ENCODE measurements at places on chromosomes 3 and 15.

GRCh38 chr15:81531109-81531592 is 157.1 kb upstream of the TMC3 start:
- peak; percentile 4 for DNase-seq

DNA sequence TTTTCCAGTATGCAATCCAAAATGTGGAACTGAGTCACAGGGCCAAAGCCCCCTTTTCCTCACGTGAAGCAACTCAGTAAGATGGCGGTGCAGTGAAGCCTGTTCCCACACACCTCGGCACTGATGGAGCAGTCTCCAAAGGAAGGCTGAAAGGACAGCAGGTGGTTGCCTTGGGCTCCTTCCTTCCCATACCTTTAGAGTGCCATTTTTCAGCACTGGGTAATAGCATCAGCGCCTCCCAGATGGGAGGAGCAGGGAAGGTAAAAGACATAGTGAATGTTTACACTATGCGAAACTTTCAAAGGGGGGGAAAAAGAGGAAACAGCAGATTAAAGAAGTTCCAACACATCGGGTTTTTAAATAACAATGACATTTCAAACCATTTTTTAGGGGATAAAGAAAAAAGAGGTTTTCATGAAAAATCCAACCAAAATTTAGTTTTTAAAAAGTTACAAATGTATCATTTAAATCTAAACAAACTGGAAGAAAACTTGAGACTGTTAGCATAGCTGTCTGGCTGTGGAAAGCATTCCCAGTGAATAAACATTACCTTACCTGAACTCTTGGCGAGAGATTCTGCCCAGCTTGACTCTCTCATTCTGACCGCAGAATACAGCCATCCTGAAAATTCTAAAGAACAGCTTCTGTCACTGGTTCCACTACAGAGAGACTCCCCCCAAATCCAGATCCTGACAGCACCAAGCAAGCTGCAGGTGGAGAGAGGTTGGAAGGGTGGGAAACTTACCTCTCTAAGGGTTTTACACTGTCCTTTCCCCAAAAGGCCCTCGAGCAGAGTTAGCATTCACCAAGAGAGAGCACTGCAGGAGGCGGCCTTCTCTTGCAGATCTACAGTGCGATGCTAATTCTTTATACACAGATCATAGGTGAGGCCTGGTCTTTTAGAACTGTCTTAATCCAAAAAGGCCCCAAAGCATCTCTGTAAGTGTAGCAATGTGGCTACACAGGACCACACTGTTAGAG is 32.6 kb downstream of the ABCC5 start:
- DNase-seq, result no peak

DNA sequence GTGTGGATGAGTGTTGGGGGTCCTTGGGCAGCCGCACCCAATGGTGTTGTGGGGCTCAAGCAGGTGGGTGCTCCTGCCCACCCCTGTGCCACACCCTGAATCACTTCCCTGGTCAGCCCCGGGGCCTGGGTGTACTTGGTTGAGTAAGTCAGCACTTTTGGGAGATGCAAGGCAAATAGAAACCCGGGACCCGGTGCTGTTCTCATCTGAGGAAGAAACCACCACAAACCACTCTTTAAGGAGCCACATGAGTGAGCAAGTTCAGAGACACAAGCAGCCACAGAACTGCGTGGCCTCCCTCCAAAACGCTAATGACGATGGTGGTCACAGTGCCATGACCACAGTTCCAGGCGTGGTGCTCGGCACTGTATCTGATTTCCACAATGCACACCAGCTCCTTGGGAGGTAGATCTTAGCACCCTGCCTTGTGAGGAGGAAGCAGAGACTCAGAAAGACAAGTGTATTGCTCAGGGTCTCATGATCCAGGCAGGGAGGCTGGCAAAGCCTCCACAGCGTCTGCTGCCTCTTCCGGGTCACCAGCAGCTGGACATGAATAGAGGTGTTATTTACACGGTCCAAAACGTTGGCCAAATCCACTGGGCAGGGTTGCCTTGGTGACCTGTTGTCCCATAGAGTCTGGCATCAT is 118.2 kb upstream of the ALDH1A3 start:
- DNase-seq, result no peak

DNA sequence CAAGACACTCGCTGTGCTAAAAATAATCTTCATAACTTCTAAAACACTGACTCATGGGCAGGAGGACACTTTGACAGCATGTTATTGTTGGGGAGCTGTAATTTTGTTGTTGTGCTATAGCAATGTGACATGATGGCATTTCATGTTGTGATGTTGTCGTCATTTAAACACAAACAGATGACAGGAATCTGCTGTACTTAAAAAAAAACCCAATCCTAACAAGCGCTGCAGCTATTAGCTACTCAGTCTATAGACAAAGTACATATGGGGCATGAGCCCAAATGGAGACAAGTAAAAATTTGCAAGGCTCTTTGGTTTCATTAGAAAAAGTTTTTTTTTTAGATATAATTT is 828 bp upstream of the ATOSA start:
- DNase-seq, result peak; percentile 20

DNA sequence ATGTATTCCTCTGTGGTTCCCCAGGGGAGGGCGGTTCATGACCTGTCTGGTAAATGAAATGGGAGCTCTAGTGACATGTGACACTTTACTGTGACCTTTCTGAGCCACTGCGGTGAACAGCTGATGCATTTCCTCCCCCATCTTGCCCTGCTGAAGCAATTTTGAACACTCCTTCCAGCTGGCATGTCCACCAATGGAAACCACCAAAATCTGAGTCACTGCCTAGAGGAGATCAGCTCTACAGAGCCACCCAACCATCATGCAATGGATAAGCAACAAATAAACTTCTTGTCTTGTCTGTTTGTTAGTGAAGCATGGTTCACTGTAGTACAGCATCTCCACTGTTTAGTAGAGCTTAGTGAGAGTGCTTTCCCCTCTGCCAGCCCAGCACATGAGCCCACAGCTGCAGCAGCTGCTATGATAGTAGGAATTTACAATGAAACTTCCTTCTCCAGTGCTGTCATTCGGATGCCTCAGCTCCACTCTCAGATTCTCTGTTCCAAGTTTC is 479.4 kb downstream of the NTRK3 start:
- peak; percentile 82 for DNase-seq

GRCh38 chr3:23800731-23801130 is 5.0 kb upstream of the UBE2E1 start:
- DNase-seq, result peak; percentile 29

DNA sequence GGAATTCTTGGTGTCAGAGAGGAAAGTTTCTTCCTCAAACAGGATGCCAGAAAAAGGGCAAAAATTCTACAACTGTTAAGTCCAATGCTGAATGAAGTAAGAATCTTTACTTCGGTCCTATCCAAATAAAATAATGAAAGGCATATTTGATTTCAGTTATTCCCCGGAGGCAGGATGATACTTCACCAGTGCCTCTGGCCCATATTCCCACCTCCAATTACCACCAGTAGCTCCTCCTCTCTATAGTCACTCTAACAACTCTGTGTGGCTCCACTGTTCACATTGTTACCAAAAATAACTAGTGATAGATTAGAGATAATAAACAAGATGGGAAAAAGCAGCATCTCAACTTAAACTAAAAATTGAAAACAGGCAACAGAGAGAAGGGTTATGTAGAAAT is 20.7 kb downstream of the MAP1A start:
- no peak for DNase-seq

DNA sequence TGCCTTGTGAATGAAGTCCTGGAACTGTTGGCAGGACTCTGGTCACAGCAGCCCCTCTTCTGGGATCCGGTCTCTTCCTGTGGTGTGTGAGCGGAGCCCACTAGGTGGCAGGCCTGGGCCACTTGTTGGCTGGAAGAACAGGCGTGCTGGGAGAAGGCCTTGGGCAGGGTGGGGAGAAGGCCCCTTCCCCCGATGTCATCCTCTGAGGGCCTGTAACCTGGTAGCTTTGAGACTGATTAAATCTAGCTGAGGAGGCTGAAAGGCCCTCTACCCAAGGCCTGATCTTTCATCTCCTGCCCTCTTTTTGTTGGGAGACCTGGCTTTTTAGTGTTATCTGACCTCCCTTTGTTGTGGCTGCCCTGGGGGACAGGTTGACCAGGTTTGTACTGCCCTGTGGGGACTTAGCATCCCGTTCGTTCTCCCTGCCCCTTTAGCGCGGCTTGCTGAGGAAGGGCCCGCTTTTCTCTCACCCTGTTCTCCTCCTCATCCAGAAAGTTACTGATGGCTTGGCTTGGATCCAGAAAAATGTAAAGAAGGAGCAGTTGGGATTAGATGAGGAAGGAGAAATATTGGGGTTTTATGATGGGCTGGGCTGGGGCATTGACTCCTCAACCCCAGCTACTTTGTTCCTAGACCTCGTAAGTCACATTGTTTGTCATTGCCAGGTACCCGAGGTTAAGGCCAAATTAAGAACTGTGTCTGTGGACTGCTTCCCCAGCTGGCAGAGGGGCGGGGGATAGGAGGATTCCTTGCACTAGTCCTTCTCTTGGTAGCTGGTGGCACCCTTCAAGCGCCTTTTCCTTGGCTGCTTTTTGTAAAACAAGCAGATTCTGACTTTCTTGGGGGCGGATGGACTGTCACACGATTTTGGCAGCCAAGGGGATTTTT is 48.5 kb downstream of the CHCHD6 start:
- DNase-seq, result peak; percentile 83

GRCh38 chr3:38698061-38698460 is 48.6 kb upstream of the SCN5A start:
- DNase-seq, result no peak

- DNase-seq, result peak; percentile 25
Measured at GRCh38 chr3:62632510-62633294, 242.5 kb downstream of the CADPS start.

GRCh38 chr15:71440489-71441110 is 325.3 kb downstream of the THSD4 start:
- DNase-seq, result peak; percentile 75

All from ELR (cell line).